Activated CD4-positive, CD25-positive, alpha-beta regulatory T cell (primary cell): ENCODE measurements at places on chromosomes 1 and 21.

DNA sequence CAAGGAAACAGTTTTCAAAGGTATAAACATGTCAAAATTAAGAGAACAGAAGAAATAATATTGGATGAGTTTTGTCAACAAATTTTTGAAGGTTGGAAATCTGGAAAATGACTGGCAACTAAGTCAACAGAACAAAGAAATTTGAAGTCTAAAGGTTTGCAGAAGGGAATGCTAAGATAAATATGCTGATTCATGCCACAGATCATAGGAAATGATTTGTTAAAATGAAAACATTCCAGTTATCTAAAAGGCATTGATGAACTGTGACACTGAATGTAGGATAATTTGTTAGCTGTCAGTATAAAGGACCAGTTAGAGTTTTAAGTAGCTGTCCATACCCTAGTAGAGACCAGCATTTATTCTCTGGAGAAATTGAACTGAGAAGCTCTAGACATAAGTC is 157.9 kb upstream of the CHRM3 start:
- DNase-seq, result no peak

- no peak for DNase-seq
Observed at GRCh38 chr1:223430236-223430635, 37.0 kb downstream of the CCDC185 start.

- no peak for DNase-seq
Observed at GRCh38 chr21:42677339-42678321, 24.2 kb downstream of the PDE9A start.

GRCh38 chr1:115184951-115185331 is 95.6 kb upstream of the TSPAN2 start:
- DNase-seq, result no peak

DNA sequence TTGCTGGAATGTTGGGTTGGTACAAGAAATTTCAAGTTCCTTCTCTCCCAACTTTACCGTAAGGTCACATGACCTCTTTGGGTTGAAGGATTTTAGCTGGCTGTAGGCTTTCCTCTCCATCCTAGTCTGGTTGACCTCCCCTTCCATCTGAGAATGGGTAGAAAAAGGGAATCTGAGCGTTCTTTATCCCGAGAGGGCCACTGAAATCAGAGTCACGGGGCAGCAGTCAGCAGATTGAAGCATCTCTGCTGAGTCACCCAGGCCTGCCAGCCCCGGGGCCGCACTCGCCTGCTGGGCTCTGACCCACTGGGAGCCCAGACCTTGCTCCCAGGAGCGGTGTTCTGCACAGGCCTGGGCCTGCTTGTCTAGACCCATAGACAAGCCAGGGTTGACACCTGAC is 31.0 kb downstream of the TMCC2 start:
- no peak for DNase-seq

- no peak for DNase-seq
Observed at GRCh38 chr1:216194721-216195120, 228.5 kb downstream of the USH2A start.

- no peak for DNase-seq
Observed at GRCh38 chr1:8232036-8232757, 85.7 kb upstream of the SLC45A1 start.

DNA sequence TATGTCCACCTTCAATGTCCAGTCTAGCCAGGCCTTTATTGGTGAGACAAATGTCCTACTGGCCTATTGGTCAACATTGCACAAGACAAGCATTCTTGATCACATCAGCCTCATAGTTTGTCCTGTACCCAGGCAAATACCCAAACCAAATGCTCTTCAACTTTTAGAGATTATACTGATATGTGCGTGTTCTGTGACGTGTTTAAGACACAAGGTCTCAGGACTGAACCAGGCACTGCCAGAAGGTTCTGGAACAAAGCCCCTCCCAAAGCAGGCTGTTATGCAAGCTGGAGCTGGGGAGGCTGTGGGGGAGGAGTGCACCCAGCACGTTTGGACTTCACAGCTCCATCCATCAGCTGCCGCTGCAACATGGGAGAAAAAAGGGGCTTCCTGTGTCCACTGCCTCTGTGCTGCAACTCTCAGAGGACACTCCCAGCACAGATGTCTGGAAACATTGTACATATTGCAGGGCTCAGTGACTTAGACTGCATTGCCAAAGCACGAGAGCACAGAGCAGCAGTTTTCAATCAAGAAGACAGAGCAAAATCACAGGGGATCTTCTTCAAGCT is 45.9 kb downstream of the NID1 start:
- no peak for DNase-seq

GRCh38 chr21:26961698-26962097 is 5.2 kb downstream of the ADAMTS5 start:
- DNase-seq, result no peak

GRCh38 chr1:43324810-43325209 is 12.8 kb upstream of the MPL start:
- no peak for DNase-seq

- DNase-seq, result no peak
Observed at GRCh38 chr1:175857756-175858155, 114.4 kb upstream of the TNR start.

DNA sequence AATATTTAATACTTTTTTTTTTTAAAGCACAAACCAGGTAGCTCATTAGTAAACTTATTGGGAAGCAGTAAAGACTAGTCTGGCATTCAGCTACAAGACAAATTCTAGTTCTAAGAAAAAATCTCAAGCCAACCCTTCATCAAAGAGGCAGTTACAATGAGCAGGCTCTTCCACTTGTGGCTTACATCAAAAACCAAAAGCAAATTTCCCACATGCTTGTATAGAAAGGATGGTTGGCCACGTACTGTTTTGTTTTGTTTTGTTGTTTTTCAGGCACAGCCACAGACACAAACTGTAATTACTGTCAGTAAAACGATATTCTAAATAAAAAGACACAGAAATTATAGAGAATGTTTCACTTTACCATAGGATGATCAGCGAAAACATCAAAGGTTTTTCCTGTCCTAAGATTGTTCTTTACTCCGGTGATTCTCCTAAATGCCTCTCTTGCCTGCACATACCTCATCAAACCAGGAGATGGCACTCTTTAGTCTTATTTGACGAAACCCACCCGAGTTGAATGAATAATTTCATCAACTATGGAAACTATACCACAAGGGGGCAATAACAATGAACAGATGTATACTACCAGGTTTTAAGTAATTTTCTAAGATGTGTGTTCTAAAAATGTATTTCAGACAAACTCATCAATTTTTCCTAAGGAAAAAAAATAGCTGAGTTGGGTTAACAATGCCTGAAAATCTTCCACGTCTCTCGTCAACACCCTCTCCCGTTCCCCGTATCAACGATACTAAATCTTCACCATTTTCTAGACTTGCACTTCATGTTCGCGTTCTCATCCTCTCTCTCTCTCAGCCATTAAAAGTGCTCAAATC is 26.9 kb downstream of the RPL5 start:
- no peak for DNase-seq

- DNase-seq, result no peak
Observed at GRCh38 chr1:54663725-54664124, 22.1 kb downstream of the MROH7 start.
